ENCODE measurements at places on chromosomes 5 and 9. TPM values are rescaled to one million over a fixed set of nuclear protein-coding genes. Genes with fewer than 3 reads are reported as not detected.

DNA sequence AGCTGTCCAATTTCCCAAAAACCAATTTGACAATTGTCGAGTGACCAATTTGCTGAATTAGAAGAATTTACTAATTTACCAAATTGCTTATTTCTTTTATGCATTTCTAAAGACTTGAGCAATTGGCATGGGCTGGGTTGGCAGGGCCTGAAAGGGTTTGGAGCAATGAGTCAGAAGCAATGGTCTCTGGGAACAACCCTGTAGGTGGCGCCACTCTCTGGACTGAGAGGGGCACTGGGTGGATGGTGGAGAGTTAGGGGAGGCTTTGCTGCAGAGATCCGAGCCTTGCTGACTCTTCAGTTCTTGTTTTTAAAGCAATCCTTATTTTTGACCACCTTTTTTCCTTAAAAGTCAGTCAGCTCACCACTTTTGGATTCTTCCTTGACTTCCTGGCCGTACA is 71.5 kb upstream of the RPS23 start:
- DNase-seq, result peak; percentile 38

- no peak for DNase-seq
These were observed 140.6 kb upstream of the SLC12A2 start for GRCh38 chr5:127943061-127943371.

Gene ZBED3
- 0.64 TPM for total RNA-seq

- peak; percentile 34 for DNase-seq
These were observed 5.4 kb upstream of the CREBRF start for GRCh38 chr5:173050791-173051190.

Gene CCDC192
- not detected for total RNA-seq

DNA sequence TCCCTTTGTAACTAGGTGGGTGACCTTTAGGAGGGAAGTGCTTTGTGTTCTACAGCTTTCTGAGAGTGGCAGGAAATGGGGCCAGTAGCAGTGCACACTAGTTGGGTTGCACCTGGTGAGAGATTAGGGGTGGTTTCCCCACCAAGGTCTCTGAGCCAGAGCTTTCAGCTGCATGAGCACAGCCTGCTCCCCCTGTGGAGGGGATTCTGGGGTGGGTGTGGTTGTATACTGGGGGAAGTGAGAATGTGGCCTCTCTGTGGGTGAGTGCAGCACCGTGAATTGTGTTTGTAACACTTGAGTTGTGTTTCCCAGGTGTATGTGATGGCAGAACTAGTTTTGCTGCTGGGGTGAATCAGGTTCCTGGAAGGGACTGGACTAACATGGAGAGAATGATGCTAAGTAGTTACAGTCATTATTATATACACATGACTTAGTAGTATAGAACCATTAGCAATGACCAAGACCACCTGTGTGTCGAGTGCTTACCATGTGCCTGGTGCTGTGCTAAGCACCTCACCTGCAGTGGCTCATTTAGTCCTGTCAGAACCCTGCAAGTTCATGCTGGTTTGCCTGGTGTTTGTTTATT is 11.8 kb upstream of the CXXC5 start:
- DNase-seq, result no peak

DNA sequence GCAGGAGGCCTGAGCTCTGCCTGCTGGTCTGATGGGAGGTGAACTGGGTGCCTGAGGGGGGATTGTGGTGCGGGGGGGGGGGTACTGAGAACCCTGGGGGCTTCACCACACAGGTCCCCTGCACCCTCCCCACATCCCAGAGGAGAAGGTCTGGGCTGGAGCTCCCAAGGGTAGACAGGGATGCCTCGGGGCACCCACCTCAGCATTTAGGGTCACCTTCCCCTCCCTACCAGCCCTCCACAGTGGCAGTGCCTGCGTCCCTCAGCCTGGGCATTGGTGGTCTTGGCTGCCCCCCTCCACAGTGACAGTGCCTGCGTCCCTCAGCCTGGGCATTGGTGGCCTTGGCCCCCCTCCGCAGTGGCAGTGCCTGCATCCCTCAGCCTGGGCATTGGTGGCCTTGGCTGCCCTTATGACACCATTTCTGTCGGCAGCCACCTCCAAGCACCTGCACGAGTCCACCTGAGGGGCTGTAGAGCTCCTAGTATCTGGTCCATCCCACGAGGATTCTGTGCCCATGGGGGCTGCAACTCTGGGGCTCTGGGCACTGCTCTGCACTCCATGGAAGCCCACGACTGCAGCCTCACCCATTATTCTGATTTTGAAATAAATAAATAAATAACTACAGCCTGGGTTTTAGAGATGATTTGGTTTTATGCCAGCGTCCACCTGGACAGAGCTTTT is 21.5 kb downstream of the NKD2 start:
- no peak for DNase-seq

Gene AFAP1L1
- 9.1 TPM for total RNA-seq

Gene SUB1
- 243 TPM for total RNA-seq

DNA sequence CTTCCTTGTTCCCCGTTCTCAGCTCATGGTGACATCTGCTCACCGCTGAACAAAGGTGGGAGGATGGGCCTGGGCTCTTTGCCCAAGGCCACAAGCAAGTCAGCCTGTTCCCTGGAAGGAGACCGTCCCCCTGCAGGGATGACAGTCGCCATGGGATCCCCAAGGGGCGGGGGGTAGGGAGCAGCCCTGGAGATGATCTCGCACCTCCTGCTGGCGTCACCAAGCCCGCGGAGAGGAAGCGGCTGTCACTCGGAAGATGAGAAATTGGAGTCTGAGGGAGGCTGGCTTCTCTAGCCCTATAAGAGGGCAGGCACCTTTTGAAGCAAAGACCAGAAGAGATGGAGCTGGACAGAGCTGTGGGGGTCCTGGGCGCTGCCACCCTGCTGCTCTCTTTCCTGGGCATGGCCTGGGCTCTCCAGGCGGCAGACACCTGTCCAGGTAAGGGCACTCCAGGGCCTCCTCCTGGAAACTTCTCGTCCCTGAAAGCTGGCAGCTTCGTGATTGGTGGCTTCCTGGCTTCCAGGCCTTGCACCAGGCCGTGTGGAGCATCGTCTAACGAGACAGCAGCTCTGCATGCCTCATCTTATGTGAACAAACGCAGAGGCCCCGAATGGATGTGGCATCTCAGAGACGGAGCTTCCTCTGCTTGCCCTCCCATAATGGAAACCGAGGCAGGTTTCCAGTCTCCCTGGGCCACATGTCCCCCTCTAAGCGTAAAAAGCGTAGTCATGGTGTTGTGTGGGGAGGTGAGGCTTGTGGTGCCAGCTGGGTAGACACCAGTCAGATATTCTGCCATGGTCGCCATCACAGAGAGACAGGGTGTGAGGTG is at the start of gene FCN2:
Gene FCN2, plus strand, starts transcription at position 327 of the 829 bp plus-strand sequence. Its CDS starts 12 bp downstream, at position 339.
- DNase-seq, result no peak

GRCh38 chr5:81326554-81326953 is 25.2 kb downstream of the ZCCHC9 start:
- no peak for DNase-seq

- DNase-seq, result no peak
These were observed 10.2 kb downstream of the DCANP1 start for GRCh38 chr5:135436951-135437418.

Gene MAMDC2
- 3.4 TPM for total RNA-seq

DNA sequence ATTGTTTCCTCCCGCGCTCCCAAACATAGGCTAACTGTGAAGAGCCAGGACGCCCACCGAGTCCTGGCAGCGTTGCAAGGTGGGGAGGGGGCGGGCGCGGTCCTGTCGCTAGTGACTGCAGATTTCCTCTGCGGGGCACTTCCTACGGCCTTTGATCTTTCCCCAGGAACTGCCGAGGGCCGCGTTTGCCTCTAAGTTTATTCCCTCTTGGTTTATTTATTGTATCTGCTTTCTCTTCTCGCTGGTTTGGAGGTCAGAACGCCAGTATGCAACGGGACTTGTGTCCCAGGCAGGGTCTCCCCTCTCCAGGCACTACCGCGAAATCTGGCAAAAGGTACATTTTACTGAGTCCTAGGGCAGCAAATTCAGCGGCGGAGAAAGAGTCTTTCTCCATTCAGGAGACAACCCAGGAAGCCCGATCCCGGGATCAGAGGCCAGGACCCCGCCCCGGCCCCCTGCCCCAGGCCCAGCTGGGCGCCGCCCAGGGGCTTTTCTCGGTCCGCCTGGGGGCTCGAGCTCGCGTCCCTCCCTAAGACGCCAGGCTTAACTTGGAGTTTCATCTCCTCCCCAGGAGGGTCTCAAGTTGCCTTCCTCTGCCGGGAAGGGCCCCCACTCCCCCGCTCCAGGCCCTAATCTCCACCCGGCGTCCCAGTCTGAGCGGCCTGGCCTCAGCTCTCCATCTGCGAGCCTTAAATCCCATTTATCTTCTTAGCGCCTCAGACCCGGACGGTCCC is 884 bp upstream of the EGFLAM start:
- no peak for DNase-seq

Gene SV2C
- not detected for total RNA-seq

Gene TICAM2
- 16.0 TPM for total RNA-seq

DNA sequence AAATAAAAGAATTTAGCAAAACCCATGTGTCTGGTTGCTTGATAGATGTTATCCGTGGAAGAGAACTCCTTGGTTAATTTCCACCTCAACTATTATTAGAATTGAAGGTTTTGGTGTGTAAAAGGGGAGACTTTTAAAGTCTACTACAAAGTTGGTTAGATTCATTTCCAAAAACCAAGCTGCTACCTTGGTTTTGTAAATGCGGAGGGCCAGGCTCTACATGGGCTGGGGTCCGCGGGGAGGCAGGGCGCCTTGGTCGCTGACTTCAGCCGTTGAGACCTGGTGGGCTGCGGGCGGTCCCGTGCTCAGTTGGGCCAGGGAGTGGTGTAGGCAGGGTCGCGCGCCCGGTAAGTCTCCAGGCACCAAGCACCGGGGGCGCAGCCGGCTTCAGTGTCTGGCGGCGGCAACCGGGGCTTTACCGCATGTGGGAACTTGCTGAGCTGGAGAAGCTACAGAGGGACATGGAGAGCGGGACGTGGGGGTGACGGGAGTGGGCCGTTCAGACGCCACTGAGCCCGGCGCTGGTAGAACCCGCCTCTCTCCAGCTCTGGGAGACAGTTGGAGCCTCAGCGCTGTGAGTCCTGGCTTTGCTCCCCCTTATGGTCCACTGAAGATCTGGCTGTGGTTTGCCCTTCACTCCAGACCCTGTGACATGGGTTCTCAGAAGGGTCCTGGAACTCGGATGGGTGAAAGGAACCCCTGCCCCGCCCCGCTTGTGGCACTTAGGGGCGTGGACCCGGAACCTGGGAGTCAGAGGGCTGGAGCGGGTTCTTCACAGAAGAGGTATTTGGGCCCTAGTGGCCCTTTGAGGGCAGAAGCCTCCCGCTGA is 11.8 kb downstream of the NR2F1 start:
- no peak for DNase-seq

Gene EPB41L4A
- total RNA-seq, result not detected

- peak; percentile 40 for DNase-seq
These were observed 2.9 kb downstream of the MEGF9 start for GRCh38 chr9:120711354-120711753.

- DNase-seq, result peak; percentile 35
These were observed 102.2 kb downstream of the FGF18 start for GRCh38 chr5:171521679-171522078.

DNA sequence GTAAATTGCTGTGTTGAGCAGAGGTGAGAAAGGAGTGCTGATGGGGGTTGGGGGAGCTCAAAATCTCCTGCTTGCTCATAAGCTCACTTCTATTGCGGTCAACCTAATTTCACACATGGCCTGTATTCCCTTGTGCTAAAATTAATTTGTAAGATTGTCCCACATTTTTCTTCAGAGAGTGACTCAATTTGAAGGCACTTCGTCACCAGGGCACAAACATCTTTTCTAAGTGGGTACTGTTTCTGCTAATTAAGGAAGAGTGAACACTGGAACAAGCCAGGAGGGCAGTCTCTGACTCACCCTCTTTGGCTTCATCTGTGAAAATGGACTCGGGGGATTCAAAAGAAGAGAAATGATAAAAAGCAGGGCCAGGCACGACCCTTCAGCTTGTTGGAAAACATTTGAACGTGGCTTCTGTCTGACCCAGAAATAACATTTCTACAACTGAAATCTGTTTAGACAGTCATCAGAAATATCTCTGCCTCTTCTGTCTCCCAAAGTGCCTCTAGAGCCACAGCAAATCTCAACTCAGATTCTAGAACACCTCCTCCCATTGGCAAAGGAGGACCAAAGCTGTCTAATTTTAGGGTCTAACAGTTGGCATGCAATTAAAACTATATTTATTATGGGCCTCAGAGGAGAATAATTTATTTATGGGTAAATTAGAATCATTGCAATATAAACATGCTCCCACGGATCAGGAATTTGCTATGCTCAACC is 49.8 kb downstream of the FEM1C start:
- DNase-seq, result peak; percentile 73

Gene HAPLN1
- total RNA-seq, result 0.20 TPM

- DNase-seq, result no peak
These were observed 280.6 kb downstream of the EBF1 start for GRCh38 chr5:158819095-158819494.

GRCh38 chr9:14340219-14340873 is 26.4 kb upstream of the NFIB start:
- no peak for DNase-seq

Gene OBP2B
- total RNA-seq, result not detected

DNA sequence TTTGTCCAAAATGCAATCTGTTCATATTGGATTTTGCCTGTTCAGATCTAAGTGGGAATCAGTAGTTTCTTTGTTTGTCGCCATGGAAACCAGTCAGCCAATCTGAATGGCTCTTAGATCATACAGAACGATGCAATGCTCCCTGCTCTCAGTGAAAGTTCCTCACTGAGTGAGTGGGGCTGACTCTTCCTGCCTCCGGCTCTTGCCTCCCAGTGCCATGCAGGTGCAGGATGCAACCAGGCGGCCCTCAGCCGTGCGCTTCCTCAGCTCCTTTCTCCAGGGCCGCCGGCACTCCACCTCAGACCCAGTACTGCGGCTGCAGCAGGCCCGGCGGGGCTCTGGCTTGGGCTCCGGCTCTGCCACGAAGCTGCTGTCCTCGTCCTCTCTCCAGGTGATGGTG is at the start of gene PTPDC1:
Gene PTPDC1, plus strand, starts transcription at position 151 of the 400 bp plus-strand sequence. Its CDS starts 67 bp downstream, at position 218.
- peak; percentile 50 for DNase-seq

DNA sequence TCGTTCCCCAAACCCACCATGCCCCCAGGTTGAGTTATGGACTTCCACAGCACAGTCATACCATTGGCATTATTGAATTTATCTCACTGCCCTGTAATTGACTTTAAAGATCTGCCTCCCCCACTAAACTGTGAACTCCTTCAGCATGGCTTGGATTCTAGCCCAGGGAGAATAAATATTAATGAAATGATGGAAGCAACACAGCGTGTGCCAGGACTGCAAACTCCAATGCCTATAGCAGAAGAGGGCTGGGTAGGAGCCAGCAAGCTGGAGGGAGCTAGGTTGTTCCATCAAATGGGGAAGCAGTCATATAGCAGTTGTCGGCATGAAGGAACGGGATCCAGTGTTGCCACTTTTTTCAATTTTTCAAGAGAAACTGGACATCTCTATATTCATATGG is 69.0 kb upstream of the MSX2 start:
- DNase-seq, result no peak

Gene PCDHB14
- 0.44 TPM for total RNA-seq
